Ovary (tissue), 10 donors: ENCODE measurements at places on chromosomes 4 and X. TPM values are rescaled to one million over a fixed set of nuclear protein-coding genes. Genes with fewer than 3 reads are reported as not detected.

The FAT4 gene
- 8.3 TPM for total RNA-seq

The PRSS12 gene
- total RNA-seq, result 1.1 TPM

The TLR3 gene
- 5.1 TPM for total RNA-seq

The CAPN6 gene
- 2.1 TPM for total RNA-seq

The IQCM gene
- not detected for total RNA-seq

The PASD1 gene
- not detected for total RNA-seq

The HSD17B13 gene
- 0.23 TPM for total RNA-seq

The CPE gene
- total RNA-seq, result 37.8 TPM

The F11 gene
- total RNA-seq, result not detected
